ENCODE measurements at places on chromosomes 1 and 21. TPM values are rescaled to one million over a fixed set of nuclear protein-coding genes. Genes with fewer than 3 reads are reported as not detected.

DNA sequence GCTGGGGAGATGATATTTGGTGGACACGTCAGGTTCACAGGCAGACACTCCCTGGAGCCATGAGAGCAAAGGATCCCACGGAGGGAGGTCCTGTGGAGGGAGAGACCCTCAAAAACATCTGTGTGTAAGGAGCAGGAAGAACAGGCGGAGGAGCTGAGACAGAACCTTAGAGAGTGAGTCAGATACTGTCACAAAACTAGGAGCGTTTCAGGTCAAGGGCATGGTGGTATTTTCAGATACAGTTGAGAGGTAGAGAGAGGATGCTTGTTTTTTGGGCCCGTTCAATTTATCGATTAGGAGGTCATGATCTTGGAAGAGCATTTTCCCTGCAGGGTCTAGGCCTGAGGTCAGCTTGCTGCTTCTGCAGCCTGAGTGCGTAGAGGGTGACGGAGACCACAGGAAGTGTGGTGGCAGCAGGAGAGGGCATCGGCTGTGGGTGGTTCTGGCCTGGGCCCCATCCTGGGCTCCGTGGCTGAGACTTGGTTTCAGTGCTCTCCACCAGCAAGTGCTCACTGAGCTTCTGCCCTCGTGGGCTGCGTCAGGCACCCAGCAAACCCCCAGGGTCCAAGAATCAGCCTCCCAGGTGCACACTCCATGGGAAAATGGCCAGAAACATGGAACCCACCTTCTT, 39.9 kb downstream of the SPSB1 start:
- H3K27me3 ChIP-seq: no peaks in the 10 kb centered on the region
- no peak overlapping the region for H3K4me3 ChIP-seq
- no peaks in the 10 kb centered on the region for H3K36me3 ChIP-seq
- H3K4me1 ChIP-seq: peaks cover 6% of the 10 kb centered on the region
- DNase-seq: no peak
- no peak overlapping the region for H3K27ac ChIP-seq

DNA sequence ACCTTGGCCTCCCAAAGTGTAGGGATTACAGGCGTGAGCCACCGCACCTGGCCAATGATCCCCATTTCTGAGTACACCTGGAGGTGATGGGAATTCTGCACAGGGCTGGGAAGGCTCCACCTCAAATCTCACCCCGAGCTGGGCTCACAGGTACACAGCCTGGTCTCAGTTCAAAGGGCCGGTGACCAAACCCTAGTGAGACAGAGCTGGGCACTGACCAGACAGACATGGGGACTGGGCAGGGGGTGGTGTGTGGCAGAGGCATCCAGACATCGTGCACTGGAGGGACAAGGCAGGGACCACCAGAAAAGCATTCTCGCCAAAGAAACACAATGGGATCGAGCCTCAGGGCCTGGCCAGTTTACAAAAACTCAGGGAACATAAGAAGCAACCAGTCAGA, 17.2 kb downstream of the LSS start:
- no peaks in the 10 kb centered on the region for H3K27me3 ChIP-seq
- H3K4me3 ChIP-seq: no peak overlapping the region
- no peak for DNase-seq
- no peak overlapping the region for H3K27ac ChIP-seq
- no peaks in the 10 kb centered on the region for H3K4me1 ChIP-seq

GRCh38 chr1:29394521-29395225, 158.4 kb downstream of the PTPRU start:
- no peaks in the 10 kb centered on the region for H3K4me1 ChIP-seq
- no peak for DNase-seq
- H3K27me3 ChIP-seq: no peaks in the 10 kb centered on the region
- H3K27ac ChIP-seq: no peak overlapping the region

- H3K36me3 ChIP-seq: peaks cover 20% of the 10 kb centered on the region
- H3K27me3 ChIP-seq: no peaks in the 10 kb centered on the region
- H3K27ac ChIP-seq: peak overlapping the region; percentile 2
- peaks cover 26% of the 10 kb centered on the region for H3K4me1 ChIP-seq
- peak; percentile 72 for DNase-seq
Observed at GRCh38 chr1:193211539-193211938, 25.1 kb upstream of the B3GALT2 start.

DNA sequence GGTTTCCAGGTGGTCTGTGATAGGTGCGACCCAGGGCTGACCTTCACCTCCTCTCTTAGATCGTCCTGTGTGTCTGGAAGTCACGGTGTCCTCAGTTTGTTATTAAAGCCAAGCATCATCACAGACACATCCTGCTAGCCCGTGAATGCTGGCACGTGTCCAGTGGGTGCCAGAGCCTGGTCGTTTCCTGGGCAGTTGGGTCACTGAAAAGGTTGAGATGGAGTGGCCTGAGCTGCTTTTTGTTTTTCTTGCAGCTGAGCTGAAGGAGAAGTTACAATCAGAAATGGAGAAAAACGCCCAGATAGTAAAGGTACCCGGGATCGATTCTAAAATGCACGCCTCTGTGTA, 23.2 kb downstream of the PCNT start:
- H3K4me3 ChIP-seq: no peak overlapping the region
- DNase-seq: no peak
- H3K27ac ChIP-seq: no peak overlapping the region
- peaks cover 13% of the 10 kb centered on the region for H3K36me3 ChIP-seq
- no peaks in the 10 kb centered on the region for H3K4me1 ChIP-seq

DNA sequence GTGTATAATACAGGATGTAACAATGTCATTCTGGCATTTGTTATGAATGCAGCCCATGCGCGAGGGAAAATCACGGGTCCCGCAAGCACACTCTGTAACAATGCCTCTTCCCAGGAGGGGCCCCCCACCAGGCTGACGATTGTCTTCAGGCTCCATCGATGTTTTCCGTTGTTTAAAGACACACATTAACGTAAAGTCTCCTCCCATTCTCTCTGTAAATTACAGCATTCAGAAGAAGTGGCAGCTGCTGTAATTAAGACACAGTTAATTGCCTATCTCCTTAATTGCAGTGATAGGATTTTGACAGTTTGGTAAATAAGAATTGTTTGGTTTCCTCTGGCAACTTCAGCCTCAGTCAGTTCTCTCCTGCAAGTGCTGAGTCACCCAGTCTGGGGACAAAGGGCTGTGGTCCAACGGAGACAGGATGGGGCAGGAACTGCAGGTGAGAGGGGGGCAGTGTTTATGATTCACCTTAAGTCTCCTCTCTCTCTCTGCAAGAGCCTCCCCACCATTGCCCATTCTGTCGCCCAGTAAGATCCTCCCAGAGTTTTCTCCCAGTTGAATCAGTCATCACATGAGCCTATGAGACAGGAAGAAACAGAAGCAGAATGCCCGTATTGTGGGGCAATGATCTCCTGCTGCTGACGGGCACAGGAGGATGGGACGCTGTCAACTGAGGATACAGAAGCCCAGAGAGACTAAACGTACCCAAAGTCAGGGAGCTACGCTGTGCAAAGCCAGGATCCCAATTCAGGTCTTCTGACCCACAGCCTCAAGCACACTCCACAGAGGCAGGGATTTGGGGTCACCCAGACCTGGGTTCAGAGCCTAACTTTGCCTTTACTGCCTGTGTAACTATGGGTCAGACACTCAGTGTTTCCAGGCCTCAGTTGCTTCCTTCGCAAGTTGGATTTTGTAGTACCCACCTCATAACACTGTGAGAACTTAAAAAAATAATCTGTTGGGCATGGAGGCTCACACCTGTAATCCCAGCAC, 110.0 kb downstream of the ADSS2 start:
- no peak overlapping the region for H3K27ac ChIP-seq
- DNase-seq: no peak
- peaks cover 6% of the 10 kb centered on the region for H3K4me1 ChIP-seq
- H3K4me3 ChIP-seq: no peak overlapping the region
- H3K36me3 ChIP-seq: no peaks in the 10 kb centered on the region
- no peaks in the 10 kb centered on the region for H3K27me3 ChIP-seq

GRCh38 chr21:33076600-33077329, 6.8 kb downstream of the OLIG1 start:
- H3K36me3 ChIP-seq: no peaks in the 10 kb centered on the region
- no peaks in the 10 kb centered on the region for H3K27me3 ChIP-seq
- H3K4me1 ChIP-seq: peaks cover 41% of the 10 kb centered on the region

DNA sequence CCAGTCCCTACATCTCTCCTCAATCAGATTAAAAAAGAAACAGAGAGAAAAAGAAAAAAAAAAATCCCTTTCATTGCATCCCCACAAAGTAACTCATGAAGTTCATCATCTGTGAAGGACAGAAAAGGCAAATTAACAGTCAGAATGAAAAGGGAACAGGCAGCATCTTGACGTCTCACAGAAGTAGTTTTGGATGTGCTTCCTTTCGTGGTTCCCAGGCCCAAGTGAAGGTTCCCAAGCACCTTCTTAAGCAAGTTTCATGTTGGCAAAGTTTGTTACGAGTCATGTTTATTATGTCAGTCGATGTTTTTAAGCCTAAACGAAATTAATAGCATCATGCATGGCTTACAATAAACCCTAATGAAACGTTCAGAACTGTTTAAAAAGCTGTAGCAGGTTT, 475.2 kb downstream of the SETD4 start:
- H3K27me3 ChIP-seq: no peaks in the 10 kb centered on the region
- no peaks in the 10 kb centered on the region for H3K36me3 ChIP-seq
- DNase-seq: no peak

GRCh38 chr1:77048615-77049005, 170.6 kb downstream of the PIGK start:
- H3K4me1 ChIP-seq: peaks cover 10% of the 10 kb centered on the region
- no peak for DNase-seq
- H3K27me3 ChIP-seq: no peaks in the 10 kb centered on the region
- no peaks in the 10 kb centered on the region for H3K36me3 ChIP-seq

DNA sequence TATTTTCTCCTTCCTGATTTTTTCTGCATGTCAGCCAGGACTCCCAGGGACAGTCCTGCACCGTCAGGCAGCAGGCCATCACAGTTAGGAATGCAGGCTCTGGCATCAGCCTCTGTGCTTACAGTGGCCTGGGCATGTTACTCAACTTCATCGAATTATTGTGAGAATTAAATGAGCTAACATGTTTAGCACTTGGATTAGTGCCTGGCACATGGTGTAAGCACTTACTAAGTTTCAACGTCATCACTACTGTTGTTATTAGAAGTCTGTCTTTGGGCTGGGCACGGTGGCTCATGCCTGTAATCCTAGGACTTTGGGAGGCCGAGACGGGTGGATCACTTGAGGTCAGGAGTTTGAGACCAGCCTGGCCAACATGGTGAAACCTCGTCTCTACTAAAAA, 45.1 kb downstream of the SCCPDH start:
- no peaks in the 10 kb centered on the region for H3K4me1 ChIP-seq
- DNase-seq: no peak
- no peaks in the 10 kb centered on the region for H3K27me3 ChIP-seq
- H3K4me3 ChIP-seq: no peak overlapping the region

GRCh38 chr1:181784039-181784683, 277.4 kb downstream of the ZNF648 start:
- no peak overlapping the region for H3K4me3 ChIP-seq
- DNase-seq: no peak
- H3K4me1 ChIP-seq: no peaks in the 10 kb centered on the region
- no peaks in the 10 kb centered on the region for H3K36me3 ChIP-seq
- H3K27me3 ChIP-seq: peaks cover 80% of the 10 kb centered on the region

GRCh38 chr1:35452106-35452774, 105.0 kb downstream of the KIAA0319L start:
- H3K36me3 ChIP-seq: no peaks in the 10 kb centered on the region
- H3K27ac ChIP-seq: no peak overlapping the region
- no peaks in the 10 kb centered on the region for H3K4me1 ChIP-seq

DNA sequence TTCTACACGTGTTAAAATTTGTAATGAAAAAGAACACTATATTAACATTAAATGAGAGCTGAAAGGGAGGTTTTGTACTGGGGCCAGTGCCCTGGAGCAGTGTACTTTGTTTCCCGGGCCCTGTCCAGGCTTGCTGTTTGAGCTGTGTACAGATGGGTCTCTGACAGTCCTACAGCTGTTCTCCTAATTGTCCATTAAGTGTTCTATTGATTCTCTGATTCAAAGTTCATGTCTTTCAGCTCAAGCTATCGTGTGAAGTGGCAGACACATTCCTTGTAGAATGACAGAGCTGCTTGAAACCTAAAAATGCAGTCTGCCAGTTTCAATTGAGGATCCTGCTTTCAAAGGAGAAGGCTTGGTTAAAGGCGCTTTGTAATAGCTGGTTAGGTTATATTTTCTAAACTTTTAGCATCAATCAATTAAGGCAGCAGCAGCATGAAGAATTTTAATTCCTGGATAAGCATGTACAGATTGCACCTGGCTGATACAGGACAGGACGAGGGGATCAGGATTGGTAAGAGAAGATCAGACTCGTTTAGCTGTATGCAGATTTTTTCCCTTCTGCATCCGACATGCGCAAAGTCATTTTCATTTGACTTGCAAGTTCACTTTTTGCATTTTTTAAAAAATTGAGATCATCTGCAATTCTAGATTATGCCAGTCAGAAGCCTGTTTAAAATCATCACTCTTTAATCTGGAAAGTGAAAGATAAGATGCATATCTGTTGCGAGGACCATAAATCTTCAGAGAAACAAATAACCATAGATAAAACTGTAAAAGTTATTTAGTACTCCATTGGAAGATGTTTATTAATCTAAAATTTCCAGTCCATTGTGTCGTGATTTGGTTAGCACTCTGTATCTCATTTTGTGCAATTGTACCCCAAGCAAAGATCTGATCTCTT, 98.5 kb downstream of the ATG4C start:
- H3K4me3 ChIP-seq: no peak overlapping the region
- no peaks in the 10 kb centered on the region for H3K4me1 ChIP-seq
- no peak for DNase-seq
- H3K36me3 ChIP-seq: no peaks in the 10 kb centered on the region
- no peak overlapping the region for H3K27ac ChIP-seq

- no peak overlapping the region for H3K27ac ChIP-seq
- no peak for DNase-seq
- H3K27me3 ChIP-seq: no peaks in the 10 kb centered on the region
- H3K4me3 ChIP-seq: no peak overlapping the region
Observed at GRCh38 chr1:193868425-193868824, 682.0 kb upstream of the B3GALT2 start.

DNA sequence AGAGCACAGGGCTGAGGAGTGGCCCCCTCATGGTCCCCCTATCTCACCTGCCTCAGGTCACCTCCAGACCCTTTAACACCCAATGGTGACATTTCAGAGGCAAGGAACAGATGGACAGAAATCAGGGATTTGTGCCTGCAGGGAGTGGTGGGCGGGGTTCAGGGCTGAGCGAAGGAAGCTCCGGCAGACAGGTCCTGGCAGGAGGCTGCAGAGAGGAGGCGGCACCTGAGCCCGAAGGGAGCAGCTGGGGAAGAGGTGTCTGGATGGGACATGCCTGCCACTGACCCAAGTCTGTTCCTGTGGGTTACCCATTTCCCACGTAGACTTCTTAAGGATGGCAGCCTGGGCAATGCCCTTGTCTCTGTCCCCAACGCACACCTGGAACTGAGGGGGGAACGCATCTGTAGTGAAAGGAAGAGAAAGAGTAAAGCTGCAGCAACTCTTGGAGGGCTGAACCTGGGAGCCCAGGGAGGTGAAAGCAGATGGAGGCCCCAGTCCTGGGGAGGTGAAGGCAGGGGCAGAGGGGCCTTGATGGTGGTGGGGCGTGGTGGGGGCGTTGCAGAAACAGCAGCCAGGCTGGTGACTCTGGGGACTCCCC, 61.6 kb upstream of the ADARB1 start:
- H3K4me1 ChIP-seq: peaks cover 23% of the 10 kb centered on the region
- H3K27ac ChIP-seq: peak overlapping the region; percentile 65
- H3K27me3 ChIP-seq: no peaks in the 10 kb centered on the region

- H3K4me1 ChIP-seq: peaks cover 6% of the 10 kb centered on the region
- H3K4me3 ChIP-seq: no peak overlapping the region
- H3K27me3 ChIP-seq: peaks cover 22% of the 10 kb centered on the region
- H3K27ac ChIP-seq: no peak overlapping the region
Observed at GRCh38 chr1:18288722-18289121, 181.1 kb downstream of the IGSF21 start.

Gene LENEP
- total RNA-seq: 0.42 TPM

Gene TMEM52
- total RNA-seq: 27.5 TPM

Gene DPT
- not detected for total RNA-seq

Gene SLC44A5
- 2.4 TPM for total RNA-seq

Gene L1TD1
- 0.20 TPM for total RNA-seq

Gene C1orf116
- total RNA-seq: 3.6 TPM

Measured in HCT116 (cell line).